ENCODE measurements at places on chromosomes 4 and X. TPM values are rescaled to one million over a fixed set of nuclear protein-coding genes. Genes with fewer than 3 reads are reported as not detected.

- no peak for DNase-seq
These were observed 417.0 kb downstream of the AFF2 start for GRCh38 chrX:148917441-148917840.

DNA sequence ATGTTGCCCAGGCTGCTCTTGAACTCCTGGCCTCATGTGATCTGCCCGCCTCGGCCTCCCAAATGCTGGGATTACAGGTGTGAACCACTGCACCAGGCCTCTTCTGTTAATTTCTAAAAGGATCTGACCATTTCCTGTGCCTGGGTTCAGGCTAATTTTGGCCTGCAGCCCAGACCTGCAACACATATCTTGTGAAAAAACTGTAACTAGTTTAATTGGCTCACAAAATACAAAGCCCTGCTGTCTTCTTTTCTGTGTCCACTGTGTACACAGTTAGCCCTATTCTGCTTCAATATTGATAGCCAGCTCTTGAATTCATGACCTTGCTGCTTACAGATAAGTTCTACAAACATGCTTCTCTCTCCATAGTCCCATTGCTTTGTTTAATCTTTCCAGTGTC is 753.5 kb downstream of the PDHA2 start:
- no peak for DNase-seq

- DNase-seq = no peak
These were observed 27.8 kb downstream of the COPS4 start for GRCh38 chr4:83062739-83063138.

DNA sequence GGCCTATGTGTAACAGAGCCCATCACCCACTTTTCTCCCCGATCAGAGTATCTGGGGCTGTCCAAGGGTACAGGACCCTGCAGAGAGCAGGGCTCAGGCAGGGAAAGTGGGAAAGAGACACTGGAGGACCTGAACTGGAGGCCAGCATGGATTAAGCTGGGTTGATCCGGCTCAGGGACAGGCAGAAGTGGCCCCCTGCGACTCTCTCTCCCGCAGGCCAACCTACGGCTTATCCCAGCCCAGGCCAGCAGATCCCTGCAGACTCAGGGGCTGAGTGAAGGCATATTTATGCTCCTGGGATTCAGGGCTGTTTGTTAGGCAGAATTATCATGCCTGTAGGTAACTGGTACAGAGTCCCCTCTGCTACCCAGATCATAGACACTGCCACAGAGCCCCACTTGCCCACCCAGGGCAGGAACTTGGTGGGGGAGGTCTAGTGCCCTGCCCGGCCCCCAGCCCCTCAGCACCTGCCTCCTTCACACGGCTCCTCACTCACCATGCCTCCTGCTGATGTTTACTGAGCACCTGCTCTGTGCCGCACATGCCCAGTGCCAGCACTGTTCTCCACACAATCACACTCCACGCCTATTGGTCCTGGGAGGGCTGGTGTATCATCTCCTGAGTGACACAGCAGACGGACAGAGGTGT is 87.3 kb downstream of the ADRA2C start:
- DNase-seq = no peak

DNA sequence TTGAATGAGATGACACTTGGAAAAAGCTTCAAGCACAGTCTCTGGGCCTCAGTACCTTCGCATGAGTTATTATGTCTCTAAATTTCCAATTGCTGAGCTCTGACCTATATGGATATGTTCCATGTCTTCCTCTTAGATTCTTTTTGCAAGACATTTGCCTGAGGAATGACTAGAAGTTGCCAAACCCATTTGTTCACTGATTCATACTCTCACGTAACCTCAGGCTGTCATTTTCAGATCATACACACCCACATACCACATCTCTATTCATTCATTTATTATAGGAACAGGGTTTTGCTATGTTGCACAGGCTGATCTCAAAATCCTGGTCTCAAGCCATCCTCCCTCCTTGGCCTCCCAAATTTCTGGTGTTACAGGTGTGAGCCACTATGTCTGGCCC is 2137.1 kb upstream of the TENM3 start:
- DNase-seq = no peak

The SLC25A53 gene
- polyA plus RNA-seq = 6.3 TPM

The DNAAF6 gene
- polyA plus RNA-seq = not detected

The TMPRSS11A gene
- polyA plus RNA-seq = not detected
